Fibroblast of villous mesenchyme (primary cell): ENCODE measurements at places on chromosomes 12 and 14.
A peak's percentile ranks its signal among the peaks of the same experiment; 100 is the strongest.

DNA sequence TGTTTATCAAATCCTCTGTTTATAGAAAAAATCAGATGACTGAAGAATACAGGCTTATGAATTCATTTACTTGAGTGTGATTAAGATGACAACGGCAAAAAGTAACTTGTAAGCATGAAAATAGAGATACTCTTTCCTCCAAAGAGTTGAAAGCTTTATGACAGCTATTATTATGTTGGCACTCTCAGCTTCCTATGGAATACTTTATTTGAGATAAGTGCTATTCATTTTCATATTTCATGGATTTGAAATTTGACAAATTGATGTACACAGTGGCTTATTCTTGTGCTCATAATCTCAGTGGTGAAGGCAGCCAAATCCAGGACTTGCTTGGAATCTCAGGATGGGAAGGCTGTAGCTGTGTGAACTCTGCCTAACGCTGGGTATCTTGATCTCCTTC lies 991.6 kb downstream of the GALC start:
- DNase-seq: no peak

- peak; percentile 80 for DNase-seq
These were observed 1.5 kb downstream of the L3HYPDH start for GRCh38 chr14:59482541-59483331.

DNA sequence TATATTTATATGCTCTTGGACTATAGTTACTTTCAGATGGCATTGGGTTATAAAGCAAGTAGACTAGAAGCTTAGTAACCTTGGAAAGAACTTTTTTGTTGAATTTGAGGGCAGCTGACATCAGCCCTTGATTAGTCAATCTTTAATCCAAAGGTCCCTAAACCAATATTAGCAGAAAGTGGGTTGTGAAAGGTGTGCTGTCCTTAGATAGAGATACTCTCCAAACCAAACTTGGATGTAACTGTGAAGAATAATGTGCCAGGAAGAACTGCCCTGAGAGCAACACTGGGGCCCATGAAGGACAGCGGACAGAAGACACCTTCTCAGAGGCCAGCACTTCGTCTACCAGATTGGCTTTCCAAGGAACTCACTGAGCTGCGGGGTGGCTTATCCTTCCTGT lies 10.6 kb downstream of the CD163 start:
- DNase-seq: no peak

GRCh38 chr14:104665657-104666522 lies 23.5 kb upstream of the INF2 start:
- DNase-seq: no peak

DNA sequence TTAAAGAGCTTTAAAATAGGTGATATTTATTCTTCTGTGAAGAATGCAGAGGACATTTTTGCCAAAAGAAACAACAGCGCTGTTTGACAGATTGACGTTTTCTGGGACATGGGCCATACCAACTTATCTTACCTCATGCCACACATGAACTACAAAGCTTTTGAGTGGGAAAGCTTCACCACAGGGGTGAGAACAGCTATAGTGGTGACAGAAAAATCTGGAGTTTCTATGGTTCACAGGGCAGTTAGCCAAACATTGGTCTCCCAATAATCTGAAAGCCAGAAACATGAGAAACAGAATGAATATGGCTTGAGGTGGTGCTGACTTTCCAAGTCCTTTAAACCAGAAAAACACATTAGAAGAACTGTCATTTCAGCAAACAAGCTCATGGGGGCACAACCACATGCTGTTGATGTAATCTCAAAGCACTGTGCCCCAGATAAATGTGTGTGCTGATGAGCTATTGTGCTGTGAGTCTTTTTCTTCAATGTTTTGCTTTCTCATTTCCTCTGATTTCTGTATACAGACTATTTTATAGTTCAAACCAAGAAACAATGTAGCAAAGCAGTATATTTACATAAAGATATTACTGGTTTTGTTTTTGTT lies 905.4 kb downstream of the SLC16A7 start:
- no peak for DNase-seq

- no peak for DNase-seq
These were observed 113.7 kb downstream of the LMO3 start for GRCh38 chr12:16492240-16492639.

DNA sequence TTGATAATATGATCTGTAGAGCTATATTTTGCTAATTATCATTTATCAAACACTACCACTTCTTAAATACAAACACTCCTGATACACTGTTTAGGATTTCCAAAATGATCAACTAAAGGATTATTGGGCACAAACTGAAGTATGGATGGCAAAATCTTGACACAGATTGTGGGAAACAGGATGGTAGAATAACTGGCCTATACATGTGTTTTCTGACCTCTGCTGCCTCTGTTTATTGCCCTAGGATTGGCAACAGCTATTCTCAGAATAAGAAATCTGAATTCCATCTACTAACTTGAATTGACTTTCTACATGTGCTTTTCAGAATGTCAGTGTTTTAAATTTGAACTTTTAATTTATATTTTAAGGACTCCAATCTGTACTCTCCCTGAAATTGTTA lies 209.1 kb downstream of the MED13L start:
- no peak for DNase-seq
